Omental fat pad (tissue), 4 donors: ENCODE measurements at places on chromosomes 11 and 22. TPM values are rescaled to one million over a fixed set of nuclear protein-coding genes. Genes with fewer than 3 reads are reported as not detected.

GRCh38 chr22:20044495-20045151 is 23.7 kb downstream of the TANGO2 start:
- DNase-seq, result no peak

DNA sequence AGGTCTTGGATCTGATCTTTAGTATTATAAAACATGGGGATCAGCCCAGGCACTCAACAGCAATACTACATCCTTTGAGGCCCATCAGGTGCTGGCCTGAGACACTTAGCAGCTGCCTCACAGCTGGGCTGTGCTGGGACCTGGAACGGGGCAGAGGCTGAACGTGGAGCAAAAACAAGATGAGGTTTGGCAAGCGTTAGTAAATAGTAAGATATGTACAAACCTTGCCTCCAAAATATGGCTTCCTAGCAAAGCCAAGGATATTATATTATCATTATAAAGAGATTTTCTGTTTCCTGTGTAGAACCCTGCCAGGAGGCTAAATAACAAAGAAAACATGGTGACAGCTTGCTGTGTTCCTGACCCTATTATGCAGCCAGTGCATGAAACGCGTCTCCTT is 60.0 kb upstream of the SPON1 start:
- no peak for DNase-seq

DNA sequence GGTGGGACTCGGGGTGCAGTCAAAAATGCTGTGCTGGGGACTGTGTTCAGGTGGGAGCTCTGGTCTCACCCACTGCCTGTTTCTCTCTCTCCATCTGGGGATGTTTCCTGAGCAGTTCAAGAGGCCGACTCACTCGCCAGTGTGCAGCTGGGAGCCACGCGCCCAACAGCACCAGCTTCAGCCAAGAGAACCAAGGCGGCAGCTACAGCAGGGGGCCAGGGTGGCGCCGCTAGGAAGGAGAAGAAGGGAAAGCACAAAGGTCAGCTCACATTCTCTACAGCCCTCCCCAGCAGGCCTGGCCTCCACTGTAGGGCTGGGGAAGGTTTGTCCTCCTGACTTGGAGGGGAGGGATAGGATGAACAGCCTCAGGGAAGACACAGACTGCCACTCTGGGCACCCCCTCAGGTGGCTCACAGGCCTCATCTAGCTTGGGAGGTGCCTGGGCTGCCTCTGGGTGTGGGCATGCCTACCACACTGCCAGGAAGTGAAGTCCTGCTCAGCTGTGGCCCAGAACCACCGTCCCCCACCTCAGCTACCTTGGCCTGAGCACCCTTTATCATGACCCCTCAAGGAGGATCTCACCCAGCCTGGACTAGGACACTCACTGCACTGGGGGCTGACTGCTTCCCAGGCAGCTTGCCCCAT is 13.0 kb downstream of the TUB start:
- no peak for DNase-seq

DNA sequence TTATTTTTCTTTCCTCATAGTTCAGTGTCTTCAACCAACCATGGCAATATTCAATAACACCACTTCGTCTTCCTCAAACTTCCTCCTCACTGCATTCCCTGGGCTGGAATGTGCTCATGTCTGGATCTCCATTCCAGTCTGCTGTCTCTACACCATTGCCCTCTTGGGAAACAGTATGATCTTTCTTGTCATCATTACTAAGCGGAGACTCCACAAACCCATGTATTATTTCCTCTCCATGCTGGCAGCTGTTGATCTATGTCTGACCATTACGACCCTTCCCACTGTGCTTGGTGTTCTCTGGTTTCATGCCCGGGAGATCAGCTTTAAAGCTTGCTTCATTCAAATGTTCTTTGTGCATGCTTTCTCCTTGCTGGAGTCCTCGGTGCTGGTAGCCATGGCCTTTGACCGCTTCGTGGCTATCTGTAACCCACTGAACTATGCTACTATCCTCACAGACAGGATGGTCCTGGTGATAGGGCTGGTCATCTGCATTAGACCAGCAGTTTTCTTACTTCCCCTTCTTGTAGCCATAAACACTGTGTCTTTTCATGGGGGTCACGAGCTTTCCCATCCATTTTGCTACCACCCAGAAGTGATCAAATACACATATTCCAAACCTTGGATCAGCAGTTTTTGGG is at the start of gene OR51T1:
TSS of gene OR51T1 (plus strand) at position 41 of the 641 bp plus-strand sequence. CDS start at position 41, 0 bp downstream.
- no peak for DNase-seq

GRCh38 chr11:93510196-93510873 is 32.9 kb downstream of the SMCO4 start:
- DNase-seq, result no peak

DNA sequence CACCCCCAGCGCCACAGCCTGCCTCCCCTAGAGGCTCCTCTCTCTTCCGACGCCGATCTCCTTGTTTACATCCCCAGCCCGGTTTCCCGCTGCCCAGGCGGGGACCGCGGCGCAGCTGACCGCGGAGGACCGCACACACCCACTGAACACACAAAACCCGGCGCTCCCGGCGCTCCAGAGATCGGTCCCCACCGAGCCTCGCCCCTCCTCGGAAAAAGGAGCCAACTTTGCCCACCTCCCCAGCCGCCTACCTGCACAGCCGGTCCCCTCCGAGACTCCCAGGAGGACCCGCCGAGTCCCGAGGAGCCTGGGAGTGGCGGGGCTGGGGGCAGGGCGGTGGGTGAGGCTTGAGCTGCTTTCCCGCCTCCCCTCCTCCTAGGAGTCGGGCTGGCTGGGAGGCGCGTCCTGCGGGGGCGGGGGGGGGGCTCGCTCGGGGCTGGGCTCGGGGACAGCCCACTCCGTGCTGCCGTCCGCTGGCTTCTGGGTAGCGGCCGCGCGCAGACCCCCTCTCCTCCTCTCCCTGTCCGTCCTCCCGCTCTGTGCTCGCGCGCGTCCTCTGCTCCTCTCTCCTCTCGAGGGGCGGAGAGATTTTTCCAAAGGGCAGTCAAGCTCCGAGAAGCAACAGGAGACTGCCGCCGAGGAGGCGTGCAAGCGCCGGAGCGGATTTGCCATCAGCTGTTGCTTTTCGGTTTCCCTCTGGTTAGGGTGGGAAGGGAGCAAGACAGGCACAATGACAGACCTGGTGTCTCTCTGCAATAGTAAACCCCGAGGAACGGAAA is at the start of gene FXYD6:
TSS of gene FXYD6 (minus strand) at position 318 of the 779 bp plus-strand sequence. CDS start 33,882 bp downstream, outside the sequence.
- DNase-seq, result no peak

DNA sequence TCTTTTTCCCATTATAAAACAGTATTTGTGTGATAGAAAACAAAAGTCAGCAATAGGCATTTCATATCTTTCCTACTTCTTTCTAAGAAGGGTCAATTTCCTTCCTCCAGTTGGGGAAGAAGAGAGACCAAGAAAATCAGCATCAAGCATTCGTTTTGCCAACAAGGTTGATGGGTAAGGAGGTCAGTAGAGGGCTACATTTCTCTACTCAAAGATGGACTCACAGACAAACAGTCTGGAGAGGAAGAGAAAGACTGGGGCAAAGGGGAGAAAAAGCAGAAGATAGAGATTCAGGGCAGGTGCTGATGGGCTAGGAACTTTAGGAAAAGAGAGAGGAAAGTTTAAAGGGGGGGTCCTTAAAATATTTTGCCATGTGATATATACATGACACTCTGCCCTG is 8.6 kb upstream of the MTNR1B start:
- DNase-seq, result no peak

DNA sequence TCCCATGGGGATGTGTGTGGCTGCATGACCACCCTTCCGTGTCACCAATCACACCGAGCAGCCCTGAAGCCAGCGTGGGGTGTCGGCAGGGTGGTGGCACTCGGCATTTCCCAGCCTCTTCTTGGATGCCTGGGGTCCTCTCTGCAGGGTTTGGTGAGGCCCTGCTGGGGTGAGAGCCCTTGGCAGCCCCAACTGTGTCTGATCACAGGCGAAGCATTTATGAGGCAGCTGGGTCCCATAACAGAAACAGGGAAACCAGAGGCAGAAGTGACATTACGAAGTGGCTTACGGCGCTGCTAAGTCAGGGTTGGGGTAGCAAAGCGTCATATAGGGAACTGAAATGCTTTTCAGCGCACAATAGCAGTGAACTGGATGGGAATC is 92.3 kb upstream of the SEPTIN5 start:
- DNase-seq, result no peak

DNA sequence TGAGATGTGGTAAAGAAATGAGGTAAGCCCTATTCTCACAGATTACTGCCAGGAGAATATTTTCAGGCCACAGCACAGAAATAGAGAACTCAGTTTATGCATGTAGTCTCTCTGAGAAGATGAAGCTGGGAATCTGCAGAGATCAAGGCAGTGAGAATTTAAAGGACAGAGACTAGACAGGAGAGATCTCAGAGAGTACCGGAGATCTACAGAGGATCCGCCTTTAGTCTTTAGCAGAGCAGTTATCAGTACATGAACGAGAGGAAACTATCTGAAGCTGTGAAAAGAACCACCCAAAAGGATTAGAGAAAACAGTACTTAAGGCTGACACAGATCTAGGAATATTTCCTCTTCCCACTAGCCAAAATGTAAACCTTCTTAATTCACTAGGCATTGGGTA is 101.5 kb downstream of the DLG2 start:
- DNase-seq, result no peak

DNA sequence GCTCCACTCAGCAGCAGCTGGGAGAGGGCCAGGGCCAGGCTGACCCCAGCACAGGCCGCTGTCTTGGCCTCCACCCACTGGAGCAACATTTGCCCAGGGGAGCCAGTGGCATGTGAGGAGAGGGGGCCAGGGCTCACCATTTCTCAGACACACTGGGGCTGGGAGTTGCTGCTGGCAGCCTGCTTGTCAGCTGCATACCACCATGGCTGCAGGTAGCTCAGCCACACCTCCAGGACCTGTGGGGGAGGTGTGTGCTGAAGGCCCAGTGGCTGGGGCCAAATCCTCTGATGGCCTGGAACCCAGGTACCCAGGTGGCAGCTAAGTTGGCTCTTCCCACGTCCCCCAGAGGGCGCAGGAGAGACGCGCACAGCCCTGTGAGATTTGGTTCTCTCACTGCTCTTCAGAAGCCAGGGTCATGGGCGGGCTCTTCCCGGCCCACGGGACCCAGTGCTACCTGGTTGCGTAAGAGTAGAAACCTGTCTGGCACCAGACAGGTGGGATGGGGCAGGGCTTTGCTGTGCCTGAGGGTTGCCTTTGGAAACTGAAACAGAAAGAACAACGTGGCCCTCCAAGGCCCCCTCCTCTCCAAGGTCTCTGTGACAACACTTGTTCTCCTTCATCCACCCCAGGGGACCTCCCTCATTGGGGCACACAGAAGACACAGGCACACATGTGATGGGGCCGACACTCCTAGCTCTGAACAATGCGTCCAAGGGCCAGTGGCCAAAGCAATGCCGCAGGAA is 98.8 kb downstream of the MED15 start:
- no peak for DNase-seq

DNA sequence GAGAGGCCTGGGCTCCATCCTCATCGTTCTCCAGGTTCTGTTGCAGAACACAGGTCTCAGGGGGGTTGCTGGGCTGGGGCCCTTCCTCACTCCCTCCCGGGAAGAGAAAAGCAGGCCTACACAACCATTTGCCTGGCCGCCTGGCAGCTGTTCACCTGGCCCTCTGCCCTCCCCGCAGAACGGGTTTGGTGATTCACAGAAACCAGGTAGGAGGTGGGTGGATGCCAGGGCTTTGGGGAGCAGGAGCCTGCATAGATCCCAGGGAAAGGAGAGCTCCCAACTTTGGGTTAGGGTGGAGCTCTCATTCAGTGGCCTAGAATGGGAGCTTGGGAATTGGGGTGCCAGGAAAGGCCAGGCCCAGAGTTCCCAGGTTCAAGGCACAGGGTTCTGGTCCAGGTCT is 995 bp downstream of the TMEM134 start:
- peak; percentile 45 for DNase-seq

DNA sequence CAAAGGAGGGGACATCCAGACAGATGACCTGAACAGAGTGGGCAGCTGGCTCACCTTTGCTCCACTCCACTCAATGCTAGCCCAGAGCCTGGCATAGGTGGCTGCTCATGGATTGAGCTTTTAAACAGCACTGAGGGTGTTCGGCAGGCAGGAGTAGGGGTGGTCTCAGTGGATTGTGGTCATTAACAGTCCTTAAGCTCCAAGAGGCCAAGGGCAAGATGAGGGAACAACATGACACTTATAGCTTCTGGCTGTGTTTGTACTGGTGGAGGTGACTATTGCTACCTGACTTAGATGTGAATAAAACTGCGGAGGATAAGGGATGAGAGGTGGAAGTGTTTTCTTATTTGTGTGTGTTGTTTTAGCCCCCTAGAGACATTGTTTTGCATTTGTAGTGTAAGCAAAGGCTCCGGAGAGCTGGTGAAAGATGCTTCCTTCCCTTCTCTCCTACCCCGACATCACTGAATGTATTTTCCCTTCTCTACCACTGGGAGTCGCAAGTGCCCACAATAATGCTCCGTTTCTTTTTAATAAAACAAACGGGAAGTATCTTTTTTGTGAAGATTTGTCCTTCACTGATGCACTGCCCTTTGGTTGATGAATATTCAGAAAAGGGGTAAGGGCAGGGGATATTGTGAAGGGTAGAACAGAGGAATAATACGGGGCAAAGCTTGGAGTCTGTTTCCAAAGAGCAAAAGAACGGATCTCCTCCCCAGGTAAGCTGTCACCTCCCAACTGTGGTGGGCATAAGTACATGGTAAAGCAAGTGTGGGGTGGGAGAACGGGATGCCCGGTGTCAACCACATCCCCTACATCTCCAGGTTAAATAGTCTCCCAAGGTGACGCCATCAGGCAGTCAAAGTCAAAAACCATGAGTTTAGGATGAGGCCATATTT is 27.5 kb upstream of the MTNR1B start:
- no peak for DNase-seq

GRCh38 chr11:119427279-119427678 is 4.3 kb upstream of the THY1 start:
- DNase-seq, result no peak

DNA sequence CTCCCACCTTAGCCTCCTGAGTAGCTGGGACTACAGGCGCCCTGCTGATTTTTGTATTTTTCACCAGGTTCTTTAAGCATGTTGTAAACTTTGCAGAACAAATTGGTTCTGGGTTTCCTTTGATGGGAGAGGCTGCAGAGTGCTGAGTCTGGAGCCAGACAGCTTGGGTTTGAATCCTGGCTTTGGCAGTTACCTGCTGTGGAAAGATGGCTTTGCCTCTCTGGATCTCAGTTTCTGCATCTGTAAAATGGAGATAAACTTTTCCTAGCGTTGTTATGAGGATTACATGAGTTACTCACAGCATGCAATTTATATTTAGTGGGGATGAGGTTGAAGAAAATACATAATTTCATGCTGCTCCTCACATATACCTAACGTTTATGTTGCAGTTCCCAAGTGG is 19.1 kb downstream of the ZNRF3 start:
- no peak for DNase-seq

MYEOV gene
- total RNA-seq, result 0.95 TPM

GP1BB gene
- 0.96 TPM for total RNA-seq

RAB36 gene
- total RNA-seq, result 1.8 TPM
